ENCODE measurements at places on chromosomes 5 and 9.
A peak's percentile ranks its signal among the peaks of the same experiment; 100 is the strongest.

- DNase-seq, result no peak
These were observed 161.2 kb downstream of the SNX18 start for GRCh38 chr5:54678737-54679136.

DNA sequence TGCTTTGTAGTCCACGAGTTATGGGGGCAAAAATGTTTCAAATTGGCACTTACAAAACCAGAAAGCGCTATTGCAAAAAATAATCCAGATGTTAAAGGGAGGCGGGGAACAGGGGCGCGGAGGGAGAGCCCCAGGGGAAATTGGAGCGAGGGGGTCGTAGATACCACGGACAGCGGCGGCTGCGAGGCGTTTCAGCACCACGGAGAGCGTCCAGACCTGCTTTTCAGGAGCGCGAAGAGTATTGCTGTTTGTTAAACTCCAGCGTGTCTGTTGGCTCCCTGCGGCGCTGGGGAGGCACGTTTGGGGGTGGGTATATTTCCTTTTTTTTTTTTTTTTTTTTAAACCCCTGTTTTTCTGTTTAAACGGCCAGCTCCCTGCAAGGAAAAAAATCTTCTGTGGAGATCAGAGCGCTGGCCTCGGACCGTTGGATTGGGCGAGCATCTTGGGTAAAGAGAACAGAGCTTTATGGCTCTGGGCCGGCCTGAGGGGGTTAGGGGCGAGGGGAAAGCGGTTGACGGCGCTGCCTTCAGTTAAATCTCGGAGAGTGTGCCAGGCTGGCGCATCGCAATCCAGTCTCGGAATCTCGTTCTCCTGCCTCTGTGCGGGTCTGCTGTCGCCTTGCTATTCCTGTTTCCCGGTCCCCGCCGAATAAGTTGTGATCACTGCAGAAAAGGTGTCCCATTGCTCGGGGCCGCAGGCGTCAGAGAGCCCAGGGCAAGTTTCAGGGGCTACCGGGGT, at the start of gene GLRA1:
Gene GLRA1, minus strand, starts transcription at position 288 of the 738 bp plus-strand sequence. CDS start 302 bp downstream, outside the sequence.
- peak; percentile 32 for DNase-seq

GRCh38 chr5:153081385-153081784, 409.1 kb upstream of the GRIA1 start:
- no peak for DNase-seq

DNA sequence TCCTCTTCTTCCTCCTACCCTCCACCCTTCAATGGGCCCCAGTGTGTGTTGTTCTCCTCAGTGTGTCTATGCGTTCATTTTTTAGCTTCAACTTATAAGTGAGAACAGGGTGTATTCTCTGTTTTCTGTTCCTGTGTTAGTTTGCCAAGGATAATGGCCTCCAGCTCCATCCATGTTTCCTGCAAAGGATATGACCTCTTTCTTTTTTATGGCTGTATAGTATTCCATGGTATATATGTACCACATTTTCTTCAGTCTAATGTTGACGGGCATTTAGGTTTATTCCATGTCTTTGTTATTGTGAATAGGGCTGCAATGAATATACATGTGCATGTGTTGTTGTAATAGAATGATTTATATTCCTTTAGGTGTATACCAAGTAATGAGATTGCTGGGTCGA, 634.9 kb upstream of the SEMA6A start:
- no peak for DNase-seq

DNA sequence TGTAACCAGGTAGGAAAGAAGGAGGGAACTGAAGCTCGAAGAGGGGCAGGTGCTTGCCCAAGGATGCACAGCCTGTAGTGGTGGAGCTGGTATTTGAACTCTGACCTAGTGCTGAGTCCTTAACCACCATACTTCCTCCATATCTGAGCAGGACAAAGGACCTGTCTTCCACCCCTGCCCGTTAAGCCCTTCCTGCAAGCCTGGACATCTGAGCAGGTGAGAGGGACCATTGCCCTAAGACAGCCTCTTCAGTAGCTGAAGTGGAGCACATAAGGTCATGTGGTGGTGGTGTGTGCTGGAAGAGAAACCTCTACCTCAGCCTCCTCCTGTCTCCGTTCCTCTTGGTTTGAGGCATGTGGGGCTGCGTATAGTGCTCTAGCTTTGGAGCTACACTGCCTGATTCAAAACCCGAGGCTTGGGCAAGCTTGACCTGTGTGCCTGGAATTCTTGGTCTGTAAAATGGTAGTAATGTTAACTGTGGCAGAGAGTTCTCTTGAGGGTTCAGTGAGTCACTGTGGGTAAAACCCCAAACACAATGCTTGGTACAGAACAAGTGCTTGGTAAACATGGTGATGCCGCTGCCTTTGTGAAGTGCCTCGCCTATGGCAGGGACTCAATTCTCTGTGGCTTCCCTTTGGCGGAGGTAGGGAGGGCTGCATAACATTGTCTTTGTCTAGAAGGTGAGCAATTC, 7.4 kb downstream of the GALNT10 start:
- no peak for DNase-seq

DNA sequence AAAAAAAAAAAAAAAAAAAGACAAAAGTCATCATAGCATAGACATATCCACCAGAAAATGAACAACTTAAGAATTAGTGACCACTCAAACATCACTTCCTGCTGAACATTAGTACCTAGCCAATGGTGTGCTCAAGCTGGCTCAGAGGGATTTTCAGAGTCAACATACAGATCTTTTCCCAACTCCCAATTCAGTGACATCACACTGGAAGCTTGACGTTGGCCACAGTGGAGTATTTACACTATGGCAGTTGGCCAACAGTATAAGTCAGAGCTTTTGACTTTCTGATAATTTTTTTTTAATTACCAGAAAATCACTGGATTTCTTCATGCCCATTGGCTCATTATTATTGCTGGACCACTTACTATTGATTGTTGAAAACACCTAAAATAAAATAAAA, 383.5 kb downstream of the ARHGEF28 start:
- DNase-seq, result no peak

DNA sequence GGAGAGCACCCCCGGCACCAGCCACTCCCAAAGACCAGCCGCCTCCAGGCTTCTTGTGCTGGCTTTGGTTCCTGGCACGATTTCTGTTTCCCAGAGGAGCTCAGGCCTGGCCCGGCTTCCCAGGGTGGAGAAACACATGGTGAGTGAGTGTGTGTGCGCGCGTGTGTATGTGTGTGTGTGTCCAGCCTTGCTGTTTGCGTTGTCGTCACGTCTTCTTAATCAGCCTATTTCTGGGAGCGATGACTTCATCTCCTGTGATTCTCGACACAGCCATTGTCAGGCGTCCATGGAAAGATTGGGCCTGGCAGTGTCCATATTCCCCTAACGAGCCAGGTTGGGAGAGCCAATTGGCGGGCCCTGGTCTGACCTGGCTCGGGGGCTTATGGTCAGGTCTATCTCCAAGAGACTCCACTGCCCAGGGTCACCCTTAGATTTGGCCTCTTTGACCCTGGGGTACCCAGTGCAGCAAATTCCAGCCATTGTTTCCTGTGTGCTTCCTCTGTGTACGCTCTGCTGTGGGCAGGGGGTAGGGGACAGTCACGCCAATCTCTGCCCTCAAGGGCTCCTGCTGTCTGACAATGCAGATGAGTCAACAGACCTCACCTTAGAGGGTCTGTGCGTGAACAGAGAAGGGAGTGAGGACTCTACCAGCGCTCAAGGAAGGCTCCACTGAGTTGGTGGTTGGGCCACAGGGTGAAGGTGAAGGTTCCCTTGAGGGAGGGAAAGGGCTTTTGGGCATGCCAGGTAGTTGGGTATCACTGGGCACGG, 73.8 kb downstream of the DAB2IP start:
- DNase-seq, result no peak

DNA sequence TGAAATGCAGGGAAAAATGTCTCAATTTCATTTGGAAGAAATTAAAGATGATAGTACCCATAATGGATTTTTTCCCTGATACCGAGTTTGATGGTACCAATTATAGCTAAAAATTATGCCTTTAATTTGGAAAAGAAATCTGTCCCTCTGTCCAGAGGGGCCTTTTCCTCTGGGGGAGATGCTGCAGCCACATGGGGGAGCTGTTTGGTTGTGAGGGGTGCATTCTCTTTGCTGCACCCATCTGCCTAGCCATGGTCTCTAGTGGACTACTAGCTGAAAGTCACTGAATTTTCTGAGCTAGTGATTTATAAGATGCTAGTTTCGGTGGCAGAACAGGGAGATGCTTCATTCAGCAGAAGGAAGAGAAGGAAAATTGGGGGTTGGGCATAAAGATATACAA, 9.6 kb downstream of the SEC61B start:
- DNase-seq, result no peak

GRCh38 chr5:155259648-155260047, 246.1 kb downstream of the KIF4B start:
- DNase-seq, result no peak

- DNase-seq, result no peak
These were observed 223.0 kb downstream of the AUH start for GRCh38 chr9:91138760-91139159.

GRCh38 chr9:117265253-117265652, 149.6 kb downstream of the ASTN2 start:
- DNase-seq, result no peak

Data from 8988T (cell line).